ENCODE measurements at places on chromosomes 6 and 20.

DNA sequence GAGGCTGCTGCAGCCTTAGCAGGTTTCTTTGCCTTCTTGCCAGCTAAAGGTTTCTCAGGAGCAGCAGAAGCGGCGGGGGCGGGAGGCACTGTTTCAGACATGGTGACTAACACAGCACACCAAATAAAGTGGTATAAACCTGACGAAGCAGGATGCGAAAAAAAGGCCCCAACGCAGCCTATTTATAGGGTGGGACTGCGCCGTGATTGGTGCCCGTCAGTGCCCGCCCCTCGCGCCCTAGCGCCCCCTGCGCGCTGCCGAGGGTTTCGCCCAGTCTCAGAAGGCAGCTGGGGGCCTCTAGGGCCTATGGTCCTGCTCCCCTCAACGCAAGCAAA is 55.0 kb downstream of the TRIM38 start:
- peak; percentile 94 for DNase-seq

DNA sequence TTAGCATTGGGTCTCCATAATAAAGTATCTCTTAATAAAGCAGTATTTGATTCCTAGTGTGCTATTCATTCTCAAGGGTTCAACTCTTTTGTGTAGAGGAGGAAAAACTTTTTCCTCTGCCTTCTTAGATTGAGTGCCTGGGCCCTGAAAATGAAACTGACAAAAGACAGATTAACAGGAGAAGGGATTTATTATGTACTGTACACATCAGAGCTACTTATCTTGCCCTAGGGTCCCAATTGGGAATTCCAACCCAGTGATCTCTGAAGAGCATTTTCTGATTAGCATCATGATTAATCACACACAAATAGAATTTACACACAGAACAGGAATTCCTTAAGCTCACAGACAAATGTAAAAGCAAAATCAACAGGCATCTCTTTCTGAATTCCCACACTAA is 128.9 kb downstream of the CD164 start:
- DNase-seq: peak; percentile 13

GRCh38 chr6:56291302-56291917 is 44.0 kb upstream of the COL21A1 start:
- no peak for DNase-seq

DNA sequence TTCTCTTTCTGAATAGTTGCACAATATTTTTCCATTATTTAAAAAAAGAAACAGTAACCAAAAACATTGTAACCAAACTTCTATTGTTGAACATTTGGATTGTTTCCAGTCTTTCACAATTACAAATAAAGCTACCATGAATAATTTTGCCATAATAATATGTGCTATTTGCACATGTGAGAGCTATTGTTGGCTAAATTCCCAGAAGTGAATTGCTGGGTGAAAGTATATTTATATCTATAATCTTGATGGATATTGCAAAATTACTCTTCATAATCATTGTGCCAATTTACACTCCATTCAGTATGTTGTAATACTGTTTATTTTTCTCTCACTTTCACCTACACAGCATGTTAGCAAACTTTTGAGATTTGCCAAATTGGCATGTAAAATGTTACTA is 36.6 kb upstream of the SLC22A16 start:
- DNase-seq: no peak

Measured in HFFc6 (cell line).